ENCODE measurements at places on chromosomes 16 and 17.

GRCh38 chr17:29733166-29733565 is 110.5 kb upstream of the CORO6 start:
- no peak for DNase-seq

DNA sequence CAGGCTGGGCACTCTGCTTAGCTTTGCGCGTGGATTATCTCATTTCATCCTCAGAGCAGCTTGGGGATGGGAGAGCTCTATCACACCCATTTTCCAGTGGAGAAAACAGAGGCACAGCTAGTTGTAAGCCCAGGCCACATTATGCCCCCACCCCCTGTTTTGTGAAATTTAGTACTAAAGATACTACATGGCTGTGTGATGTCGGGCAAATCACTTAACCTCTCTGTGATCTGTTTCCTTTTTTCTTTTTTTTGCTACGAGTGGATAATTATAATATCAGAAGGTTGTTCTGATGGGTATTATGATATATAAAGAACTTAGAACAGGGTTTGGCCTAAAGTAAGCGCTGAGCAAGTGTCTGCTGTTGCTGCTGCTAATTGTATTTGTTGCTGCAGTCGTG is 41.6 kb downstream of the ABAT start:
- DNase-seq: no peak

- DNase-seq: no peak
These were observed 44.5 kb downstream of the LAT start for GRCh38 chr16:29029168-29029994.

DNA sequence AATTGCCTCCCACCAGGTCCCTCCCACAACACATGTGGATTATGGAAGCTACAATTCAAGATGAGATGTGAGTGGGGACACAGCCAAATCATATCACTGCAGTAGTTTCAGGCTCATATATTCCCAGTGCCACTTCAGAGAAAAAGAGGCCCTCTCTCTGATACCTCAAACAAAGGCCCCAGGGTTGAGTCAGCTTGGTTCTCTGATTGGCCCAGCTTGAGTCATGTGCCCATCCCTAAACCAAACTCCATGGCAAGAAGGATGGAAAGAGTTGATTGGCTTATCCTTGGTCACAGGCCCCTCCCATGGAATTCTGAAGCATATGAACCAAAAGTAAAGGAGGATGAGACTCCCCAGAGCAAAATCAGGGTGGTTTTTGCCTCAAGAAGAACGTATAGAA is 75.9 kb upstream of the IRX6 start:
- no peak for DNase-seq

DNA sequence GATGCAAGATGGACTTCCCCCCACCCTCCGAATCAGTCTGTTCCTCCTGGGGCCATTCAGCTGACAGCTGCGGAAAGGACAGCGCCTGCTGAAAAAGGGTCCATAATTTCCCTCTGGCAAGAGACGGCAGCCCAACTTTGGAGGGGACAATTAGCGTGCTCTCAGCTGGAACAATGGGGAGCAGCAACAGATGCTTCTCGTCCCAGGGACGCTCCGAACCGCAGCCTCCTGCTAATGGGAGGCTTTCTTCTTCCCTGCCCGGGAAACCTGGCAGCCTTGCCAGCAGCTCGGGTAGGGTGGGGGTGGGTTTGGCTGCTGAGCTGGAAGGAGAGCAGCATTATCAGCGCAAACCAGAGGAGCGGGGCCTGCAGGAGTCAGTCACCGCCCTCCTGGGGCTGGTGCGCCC is 500.0 kb upstream of the SALL1 start:
- DNase-seq: no peak

- DNase-seq: no peak
These were observed 365.7 kb downstream of the SEC14L1 start for GRCh38 chr17:77506371-77506991.

GRCh38 chr17:42682722-42683403 is 532 bp downstream of the CNTNAP1 start:
- DNase-seq: no peak
